Uterus (tissue), 4 donors: ENCODE measurements at places on chromosomes 2 and 18. TPM values are rescaled to one million over a fixed set of nuclear protein-coding genes. Genes with fewer than 3 reads are reported as not detected.

DNA sequence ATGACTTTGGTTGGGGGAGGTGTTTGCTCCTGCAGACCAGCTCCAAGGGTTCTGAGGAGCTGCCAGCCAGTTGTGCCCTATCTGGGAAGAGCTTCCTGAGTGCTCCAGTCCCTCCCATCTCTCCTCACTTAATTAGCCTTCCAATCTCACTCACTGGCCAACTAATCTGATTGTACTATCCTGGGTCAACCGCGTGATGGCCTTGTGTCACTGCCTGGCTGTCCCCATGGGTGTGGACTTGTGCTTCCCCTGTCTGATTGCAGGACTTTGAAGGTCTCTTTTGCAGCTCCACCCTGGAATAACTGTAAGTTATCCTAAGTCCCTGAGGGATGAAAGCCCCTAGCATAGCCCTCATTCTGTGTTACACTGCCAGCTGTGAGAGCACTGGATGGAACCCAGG is 65.0 kb downstream of the SLC4A5 start:
- DNase-seq, result no peak

DNA sequence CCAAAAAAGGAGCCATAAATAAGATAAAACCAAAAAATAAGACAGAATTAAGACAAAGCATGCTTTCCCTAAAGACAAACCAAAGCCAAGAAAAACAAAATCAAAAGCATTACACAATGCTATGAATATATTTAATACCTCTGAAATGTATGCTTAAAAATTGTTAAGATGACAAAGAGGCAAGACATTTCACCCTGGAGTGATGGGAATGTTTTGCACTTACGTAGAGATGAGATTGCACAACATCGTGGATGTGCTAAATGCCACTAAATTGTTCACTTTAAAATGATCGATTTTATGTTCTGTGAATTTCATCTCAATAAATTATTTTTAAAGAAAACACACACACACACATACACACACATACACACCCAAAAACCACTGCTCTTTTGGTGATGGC is 386.6 kb upstream of the KLHL29 start:
- no peak for DNase-seq

- DNase-seq, result no peak
These were observed 201.0 kb downstream of the PMAIP1 start for GRCh38 chr18:60100778-60101177.

DNA sequence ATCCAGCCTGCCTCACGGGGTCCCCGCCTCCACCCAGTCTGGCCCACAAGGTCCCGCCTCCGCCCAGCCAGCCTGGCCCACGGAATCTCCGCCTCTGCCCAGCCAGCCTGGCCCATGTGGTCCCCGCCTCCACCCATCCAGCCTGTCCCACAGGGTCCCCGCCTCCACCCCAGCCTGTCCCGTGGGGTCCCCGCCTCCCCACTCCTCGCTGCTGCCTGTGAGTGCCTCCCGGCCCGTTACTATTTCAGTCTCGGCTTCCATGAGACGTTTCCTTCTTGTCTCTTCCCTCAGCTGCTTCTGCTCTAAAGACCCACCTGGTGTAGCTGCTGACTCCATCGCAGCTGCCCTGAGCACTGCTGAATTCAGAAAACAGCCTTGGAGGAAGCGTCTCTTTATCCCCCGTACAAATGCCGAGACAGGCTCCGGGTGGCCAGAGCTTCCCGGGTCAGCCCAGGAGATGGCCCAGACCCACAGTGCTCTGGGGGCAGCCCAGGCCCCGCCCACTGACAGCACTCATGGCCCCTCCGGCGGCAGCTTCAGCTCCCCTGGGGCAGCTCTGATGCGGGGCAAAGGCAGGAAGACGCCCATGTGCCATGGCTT is 69.8 kb downstream of the NFATC1 start:
- DNase-seq, result no peak

DNA sequence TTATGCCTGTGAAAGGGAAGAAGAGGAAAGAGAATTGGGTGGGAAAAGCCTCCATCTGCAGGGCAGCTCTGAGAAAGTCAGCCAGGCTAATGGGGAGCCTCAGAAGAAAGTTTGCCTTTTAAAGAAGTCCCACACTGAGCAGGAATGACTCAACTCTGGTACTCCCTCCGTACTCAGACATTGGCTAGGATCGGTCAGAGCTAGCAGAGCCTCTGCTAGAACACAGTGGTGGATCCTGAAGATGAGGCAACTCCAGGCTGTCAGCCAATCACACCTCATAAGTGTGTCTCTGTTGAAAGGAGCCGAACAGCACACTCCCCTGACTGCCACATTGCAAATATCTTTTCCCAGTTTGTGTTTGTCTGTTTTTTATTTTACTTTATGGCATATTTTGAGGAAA is 96.9 kb downstream of the HNRNPLL start:
- peak; percentile 96 for DNase-seq

DNA sequence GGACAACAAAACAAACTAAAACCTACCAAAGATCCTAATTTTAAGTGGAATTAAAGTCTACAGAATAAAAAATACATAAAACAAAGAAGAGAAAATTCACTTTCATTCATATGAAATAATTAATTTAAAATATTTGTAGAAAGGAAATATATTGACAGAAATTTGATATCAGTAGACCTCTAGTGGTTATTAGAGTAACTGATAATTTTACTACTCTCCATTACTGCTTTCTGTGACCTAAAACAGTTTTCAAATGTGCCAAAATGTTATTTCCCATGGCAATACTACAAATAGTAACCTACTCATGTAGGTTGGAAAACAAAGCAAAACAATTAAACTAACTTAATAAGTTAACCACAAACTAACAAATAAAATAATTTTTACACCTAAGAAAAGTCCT is 147.1 kb downstream of the NOL4 start:
- no peak for DNase-seq

Gene KCNIP3
- total RNA-seq, result 16.4 TPM

Gene LYPD6B
- 9.8 TPM for total RNA-seq

Gene SERPINB10
- total RNA-seq, result not detected

Gene CABLES1
- total RNA-seq, result 8.5 TPM
